ACHN (cell line): ENCODE measurements at places on chromosomes 16 and 17.

DNA sequence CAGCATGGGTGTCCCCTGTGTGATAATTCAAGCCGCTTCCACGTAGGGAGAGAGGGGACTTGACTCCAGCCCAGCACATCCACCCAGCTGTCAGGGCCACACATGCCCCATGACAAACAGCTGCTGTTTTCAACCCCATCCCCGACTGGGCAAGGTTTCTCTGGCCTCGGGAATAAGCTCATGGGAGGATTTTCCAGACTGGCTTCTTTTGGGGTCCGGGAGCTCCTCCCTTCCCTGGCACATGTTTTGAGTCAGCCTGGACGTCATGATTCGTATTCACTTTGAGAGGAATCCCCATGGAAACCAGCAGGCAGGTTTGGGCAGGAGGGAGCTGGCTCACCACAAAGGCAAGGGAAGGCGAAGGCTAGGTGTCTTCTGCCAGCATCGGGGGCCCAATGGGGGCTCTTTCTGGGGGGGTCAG is 156.4 kb downstream of the CMIP start:
- peak; percentile 33 for DNase-seq

DNA sequence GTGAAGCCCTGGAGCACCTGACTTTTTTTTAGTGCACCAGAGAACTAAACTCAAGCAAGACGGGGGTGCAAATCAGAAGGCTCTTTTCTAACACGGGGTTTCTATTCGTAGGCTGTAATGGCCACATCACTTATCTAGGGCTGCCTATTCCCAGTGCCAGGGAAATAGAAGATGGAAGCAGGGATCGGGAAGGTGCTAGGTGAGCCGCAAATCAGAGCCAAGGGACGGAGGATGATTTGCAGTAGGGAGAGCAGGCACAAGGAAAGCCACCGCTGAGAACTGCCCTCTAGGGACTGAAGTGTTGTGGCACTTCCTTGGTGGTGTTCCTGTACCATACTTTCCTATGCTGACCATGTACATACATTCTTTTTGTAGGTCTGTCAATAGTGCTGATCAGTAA is 7.8 kb upstream of the SLC46A1 start:
- no peak for DNase-seq

- no peak for DNase-seq
These were observed 40.2 kb downstream of the SLC7A5 start for GRCh38 chr16:87828907-87829621.

DNA sequence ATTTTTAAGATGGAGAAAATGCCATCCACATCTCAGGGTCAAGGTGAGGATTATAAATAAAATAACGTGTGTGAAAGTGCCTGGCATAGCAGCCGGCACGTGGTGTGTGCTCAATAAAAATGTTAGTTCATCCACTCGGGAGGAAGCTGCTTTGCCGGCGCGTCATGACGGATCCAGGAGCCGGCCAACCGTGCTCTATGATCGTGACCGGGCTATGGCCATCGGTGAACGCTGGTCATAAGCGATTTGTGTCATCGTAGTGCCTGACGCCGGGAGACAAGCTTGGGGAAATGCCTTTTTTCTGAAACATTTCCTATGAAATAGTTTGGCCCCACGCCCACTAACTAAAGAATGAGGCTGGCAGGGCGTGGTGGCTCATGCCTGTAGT is 74.0 kb downstream of the CMC2 start:
- peak; percentile 60 for DNase-seq

DNA sequence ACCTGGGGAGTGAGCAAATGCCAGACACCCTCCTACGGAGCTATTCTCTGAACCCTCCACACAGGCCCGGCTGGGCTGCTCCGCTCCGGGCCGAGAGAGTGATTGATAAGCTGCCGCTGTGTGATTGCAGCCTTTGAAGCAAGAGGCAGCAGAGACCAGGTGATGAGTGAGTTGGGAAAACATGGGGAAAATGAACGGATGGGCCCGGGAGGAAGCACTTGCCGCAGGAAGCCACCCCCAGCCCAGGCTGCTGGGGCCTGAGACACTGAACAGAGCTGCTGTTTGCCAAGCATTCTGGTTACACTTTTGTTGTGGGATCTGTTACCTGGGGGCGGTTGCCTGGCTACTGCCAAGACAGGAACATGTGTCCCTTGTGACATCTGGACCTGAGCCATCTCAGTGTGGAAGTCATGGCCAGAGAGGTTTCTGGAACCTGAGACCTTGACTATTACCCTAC is 46.4 kb upstream of the KLHDC4 start:
- DNase-seq: no peak

DNA sequence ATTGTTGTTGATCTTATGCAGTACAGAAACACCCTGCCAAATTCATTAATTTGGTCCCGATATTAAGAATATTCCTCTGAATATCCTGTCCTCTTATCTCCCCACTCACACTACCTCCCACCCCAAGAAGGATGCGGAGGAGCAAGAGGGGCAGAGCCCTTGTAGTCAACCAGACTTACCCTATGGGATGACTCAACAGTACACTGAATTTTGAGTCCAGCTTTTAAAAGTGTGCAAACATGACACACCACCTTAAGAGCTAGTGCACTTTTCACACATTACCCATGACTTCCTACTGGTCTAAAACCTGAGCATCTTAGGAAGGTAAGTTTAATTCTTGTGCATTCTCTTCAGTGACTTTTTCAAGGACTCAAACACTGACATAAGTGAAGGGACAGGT is 9.5 kb downstream of the USP22 start:
- DNase-seq: no peak

- peak; percentile 73 for DNase-seq
These were observed 202.2 kb upstream of the CHMP6 start for GRCh38 chr17:80789356-80789902.

- no peak for DNase-seq
These were observed 3.1 kb upstream of the MED11 start for GRCh38 chr17:4728124-4728523.

GRCh38 chr17:57869617-57870282 is 19.9 kb upstream of the MRPS23 start:
- DNase-seq: peak; percentile 67

DNA sequence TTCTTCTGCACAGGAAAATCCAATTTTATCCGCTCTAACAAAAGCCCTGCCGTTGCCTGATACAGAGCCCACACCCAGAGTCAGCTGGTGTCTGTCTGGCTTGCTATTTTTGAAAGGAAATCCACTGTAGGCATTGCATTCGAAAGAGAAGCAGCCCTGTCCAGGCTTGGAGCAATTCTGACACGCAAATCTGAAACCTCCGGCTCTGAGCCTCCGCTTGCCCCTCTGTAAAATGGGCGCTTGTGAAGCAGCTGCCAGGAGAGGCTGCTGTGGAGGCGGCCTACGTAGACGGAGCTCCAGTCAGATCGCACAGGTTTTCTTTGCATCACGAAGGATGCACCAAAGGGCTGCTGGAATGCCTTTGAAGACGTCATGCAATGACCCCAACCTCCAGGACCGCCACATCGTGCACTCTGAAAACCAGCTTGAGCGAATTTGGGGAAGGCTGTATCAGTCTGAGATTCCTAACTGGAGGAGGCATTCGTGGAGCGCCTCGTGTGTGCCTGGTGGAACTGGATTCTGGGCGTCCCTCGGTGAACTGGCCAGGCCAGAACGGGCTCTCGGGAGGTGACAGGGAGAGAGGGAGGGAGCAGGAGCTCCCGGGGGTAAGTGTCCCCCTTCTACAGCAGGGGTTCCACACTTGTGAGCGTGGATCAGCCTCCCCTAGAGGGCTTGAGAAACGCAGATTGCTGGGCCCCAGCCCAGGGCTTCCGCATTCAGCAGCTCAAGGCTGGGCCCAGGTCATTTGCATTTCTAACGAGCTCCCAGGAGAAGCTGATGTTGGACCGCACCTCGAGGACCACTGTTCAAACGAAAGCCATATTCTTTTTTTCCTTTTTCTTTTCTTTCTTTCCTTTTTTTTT is 215.5 kb downstream of the MRTFB start:
- DNase-seq: no peak

GRCh38 chr16:22645868-22646267 is 135.2 kb downstream of the NPIPB5 start:
- DNase-seq: no peak

DNA sequence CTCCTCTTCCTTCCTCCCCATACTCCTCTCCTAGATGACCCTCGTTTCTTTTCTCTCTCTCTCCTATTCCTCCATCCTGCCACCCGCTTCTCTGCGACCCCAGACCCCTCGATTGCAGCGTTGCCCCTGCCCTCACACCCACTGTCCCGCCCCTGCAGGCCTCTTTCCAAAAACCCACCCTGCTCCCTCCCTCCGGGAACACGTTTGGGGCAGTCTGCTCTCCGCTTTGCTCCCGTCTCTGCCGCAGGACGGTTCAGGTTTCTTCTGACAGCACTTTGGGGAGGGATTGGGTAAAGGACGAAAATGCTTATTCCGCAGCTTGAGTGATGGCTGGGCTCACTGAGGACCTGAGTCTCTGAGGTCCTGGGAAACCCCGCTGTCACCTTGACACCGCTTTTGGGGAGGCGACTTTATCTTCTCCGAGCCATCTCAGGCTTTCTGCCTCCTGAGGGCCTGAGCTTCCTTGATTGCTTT is 690 bp downstream of the NDE1 start:
- peak; percentile 8 for DNase-seq

DNA sequence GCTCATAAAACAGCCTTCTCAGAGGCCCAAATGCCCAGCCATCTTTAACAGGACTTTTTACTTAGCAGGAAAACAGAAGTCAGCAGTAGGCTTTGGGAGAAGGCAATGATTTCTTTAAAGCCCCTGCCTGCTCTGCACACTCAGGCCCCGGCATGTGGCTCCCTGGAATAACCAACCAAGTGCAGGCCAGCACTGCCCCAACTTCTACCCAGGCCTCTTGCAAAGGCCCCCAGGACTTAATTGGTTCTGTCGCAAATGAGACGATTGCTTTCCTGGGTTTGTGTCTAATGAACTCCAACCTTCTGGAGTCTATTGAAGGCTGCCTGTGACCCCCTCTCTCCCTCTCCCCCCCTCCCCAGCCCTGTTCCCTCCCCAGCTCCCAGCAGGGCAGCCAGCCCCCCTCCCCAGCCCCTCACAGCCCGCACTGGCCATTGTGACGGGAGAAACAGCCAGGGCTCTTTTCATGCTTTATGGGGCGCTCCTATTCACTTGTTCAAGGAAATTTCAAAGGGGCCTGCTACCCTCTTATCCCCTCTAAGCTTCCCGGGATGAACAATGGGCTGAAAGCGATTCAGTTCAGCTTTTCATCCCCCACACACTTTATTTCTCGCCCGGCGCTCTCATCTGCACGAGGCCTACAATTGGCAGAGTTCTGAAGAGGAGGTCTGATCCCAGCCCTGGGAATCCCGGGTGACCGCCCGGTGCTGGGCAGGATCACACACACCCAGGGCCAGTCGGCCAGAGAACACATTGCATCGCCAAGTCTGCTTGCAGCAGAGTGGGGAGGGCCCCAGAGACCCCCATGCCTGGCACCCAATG is 15.5 kb downstream of the AXIN2 start:
- DNase-seq: no peak

GRCh38 chr16:528111-529011 is 849 bp downstream of the CAPN15 start:
- peak; percentile 77 for DNase-seq

DNA sequence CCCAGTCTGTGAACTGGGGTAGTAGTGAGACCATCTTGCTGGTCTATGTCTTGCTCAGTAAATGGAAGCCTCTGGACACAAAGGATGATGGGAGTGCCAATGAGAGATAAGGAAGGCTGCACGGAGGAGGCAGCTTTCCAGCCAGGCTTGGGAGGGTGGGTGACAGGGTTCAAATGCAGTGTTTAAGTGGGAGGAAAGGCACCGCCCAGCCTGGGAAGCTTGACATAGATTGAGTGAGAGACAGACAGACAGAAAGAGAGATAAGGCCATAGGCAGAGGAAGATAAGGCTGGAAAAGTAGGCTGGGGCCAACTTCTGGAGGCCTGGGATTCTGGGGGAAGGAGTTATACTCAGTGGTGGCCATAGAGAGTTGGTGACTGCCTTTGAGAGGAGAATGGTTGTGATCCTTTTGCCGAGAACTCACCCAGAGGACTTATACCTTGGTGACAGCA is 7.2 kb upstream of the COL1A1 start:
- no peak for DNase-seq

- DNase-seq: no peak
These were observed 16.1 kb downstream of the CCR7 start for GRCh38 chr17:40548982-40549685.

DNA sequence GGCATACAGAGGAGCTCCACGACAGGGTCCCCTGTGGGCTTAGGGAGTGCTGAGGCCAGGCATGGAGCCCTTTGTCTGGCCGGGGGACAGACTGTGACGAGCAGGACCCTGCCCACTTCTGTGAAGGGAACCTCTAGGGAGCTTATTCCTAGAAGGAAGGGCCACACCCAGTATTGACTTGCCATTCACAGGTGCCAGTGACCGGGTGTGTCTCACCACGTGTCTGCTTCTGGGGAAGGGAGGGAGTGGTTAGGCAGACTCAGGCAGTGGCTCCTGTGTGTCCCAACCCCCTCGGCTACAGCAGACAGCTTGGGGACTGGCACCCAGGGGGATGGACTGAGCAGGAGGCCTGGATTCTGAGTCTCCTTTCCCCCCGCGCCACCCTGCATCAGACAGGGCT is 57.2 kb downstream of the SOCS1 start:
- DNase-seq: no peak

DNA sequence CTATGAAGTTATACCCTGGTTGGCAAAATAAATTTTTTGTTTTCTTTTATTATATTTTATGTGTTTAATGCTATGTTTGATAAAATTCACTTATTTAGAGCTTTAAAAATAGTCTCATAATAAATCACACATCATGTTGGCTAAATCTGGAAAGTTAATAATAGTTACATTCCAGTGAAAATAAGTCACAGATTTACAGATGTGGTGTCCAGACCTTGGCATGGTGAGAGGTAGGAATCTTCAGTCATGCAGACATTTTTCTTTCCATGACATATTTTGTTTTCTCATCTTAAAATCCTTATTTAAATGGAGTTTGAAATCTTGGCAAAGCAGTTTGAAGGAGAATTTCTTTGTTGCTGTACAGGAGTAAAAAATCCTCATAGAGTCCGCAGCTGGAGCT is 48.1 kb upstream of the GOSR1 start:
- DNase-seq: peak; percentile 16

DNA sequence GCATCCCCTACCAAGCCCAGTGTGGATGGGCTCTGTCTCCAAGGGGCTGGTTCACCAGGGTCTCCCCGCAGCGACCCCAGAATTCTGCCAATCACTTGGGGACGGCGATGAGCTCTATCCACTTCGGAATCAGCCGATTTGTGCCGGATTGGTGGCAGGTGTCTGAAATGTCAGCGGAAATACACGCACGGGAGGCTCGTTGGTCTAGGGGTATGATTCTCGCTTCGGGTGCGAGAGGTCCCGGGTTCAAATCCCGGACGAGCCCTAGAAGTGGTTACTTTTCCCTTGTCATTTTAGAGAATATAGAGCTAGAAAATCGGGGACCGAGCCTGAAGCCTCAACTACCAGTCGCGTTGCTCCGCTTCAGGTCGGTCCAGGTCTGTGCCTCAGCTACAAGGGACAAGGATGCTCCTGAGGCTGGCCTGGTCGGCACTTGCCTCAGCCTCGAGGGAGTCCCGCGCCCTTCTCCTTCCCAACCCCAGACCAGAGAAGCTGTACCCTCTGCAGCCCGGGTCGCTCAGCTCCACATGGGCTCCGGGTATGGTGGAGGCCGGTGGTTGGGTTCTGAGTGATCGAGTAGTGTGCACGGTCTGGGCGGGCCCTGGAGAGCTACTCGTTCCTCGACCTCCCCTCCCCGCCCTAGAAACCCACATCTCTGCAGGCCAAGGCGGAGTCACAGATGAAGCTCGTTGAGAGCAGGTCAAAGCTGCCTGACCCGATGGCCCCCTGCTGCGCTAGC is 16.0 kb upstream of the OR1F1 start:
- DNase-seq: peak; percentile 53
